ENCODE measurements at places on chromosomes 13 and 19.
A peak's percentile ranks its signal among the peaks of the same experiment; 100 is the strongest.

DNA sequence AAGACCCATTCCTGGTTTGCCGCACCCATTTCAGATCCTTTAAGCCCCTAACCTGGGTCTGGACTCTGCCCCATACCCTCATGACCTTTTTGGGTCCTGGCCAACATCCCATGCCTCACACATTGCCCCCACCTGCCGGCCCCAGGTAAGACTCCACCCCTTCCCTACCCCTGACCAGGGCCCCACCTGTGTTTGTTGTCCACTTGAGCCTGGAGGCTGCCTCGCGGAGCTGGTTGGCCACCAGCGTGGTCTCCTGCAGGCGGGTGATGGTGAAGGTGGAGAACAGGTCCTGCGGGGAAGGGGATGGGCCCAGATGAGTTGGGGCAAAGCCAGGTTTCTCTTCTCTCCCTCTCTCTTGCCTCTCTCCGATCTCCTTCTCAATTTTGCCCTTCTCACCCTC lies 19.5 kb downstream of the MAN2B1 start:
- no peak overlapping the region for H3K4me3 ChIP-seq
- no peak for DNase-seq
- H3K4me1 ChIP-seq: no peaks in the 10 kb centered on the region
- no peaks in the 10 kb centered on the region for H3K36me3 ChIP-seq

- H3K27ac ChIP-seq: no peak overlapping the region
- H3K36me3 ChIP-seq: no peaks in the 10 kb centered on the region
- H3K4me1 ChIP-seq: no peaks in the 10 kb centered on the region
- no peak for DNase-seq
Observed at GRCh38 chr13:44312834-44313551, 60.6 kb upstream of the SERP2 start.

DNA sequence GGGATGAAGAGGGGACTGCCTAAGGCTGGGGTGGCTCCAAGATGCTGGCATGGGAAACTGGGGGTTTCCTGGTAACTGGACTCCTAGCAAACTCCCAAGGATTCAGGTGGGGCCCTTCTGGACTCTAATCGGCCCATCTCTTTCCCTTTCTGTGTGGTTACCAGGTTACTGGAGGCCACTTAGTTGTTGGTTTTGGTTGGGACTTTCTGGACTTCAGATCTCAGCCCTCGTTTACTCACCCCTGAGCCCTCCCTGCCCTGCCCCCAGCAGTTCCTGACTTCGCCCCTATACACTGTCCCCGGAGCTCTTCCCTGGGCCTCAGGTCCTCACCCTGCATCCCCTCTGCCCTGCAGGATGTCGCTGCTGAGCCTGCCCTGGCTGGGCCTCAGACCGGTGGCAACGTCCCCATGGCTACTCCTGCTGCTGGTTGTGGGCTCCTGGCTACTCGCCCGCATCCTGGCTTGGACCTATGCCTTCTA lies 328 bp downstream of the CYP4F12 start:
- no peak overlapping the region for H3K27ac ChIP-seq
- no peak for DNase-seq
- no peaks in the 10 kb centered on the region for H3K4me1 ChIP-seq
- no peaks in the 10 kb centered on the region for H3K36me3 ChIP-seq
- H3K27me3 ChIP-seq: no peaks in the 10 kb centered on the region
- H3K4me3 ChIP-seq: no peak overlapping the region

GRCh38 chr19:19077103-19077502 lies 13.3 kb downstream of the SLC25A42 start:
- peaks cover 5% of the 10 kb centered on the region for H3K4me1 ChIP-seq
- no peaks in the 10 kb centered on the region for H3K27me3 ChIP-seq
- no peak overlapping the region for H3K4me3 ChIP-seq
- DNase-seq: no peak

- H3K4me1 ChIP-seq: no peaks in the 10 kb centered on the region
- DNase-seq: no peak
- H3K27me3 ChIP-seq: no peaks in the 10 kb centered on the region
- no peaks in the 10 kb centered on the region for H3K36me3 ChIP-seq
- no peak overlapping the region for H3K4me3 ChIP-seq
Observed at GRCh38 chr13:101283782-101284181, 132.5 kb downstream of the NALCN start.

GRCh38 chr19:47407417-47407774 lies 11.9 kb downstream of the MEIS3 start:
- no peak for DNase-seq
- no peaks in the 10 kb centered on the region for H3K27me3 ChIP-seq
- no peak overlapping the region for H3K27ac ChIP-seq

DNA sequence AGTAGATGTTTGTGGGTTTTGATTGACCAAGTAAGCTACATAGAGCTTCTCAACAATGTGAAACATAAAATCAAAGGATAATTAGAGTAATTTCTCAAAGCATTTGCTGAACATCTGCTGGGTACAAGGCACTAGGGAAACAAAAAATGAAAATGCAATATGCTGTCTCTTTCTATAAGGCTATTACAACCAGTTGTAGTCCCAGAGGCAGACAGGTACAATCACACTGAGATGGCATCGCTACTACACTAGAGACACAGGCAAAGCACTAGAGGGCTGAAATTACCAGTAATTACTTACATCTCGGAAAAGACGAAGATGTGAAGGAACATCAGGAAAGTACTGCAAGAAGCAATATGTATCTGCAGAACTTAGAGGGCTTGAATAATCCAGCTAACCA lies 133.3 kb downstream of the LHFPL6 start:
- DNase-seq: no peak
- H3K36me3 ChIP-seq: no peaks in the 10 kb centered on the region
- no peak overlapping the region for H3K4me3 ChIP-seq
- H3K27me3 ChIP-seq: no peaks in the 10 kb centered on the region
- H3K27ac ChIP-seq: no peak overlapping the region

- H3K4me1 ChIP-seq: no peaks in the 10 kb centered on the region
- H3K27ac ChIP-seq: no peak overlapping the region
- no peak for DNase-seq
Observed at GRCh38 chr13:57418067-57418677, 213.4 kb upstream of the PCDH17 start.

DNA sequence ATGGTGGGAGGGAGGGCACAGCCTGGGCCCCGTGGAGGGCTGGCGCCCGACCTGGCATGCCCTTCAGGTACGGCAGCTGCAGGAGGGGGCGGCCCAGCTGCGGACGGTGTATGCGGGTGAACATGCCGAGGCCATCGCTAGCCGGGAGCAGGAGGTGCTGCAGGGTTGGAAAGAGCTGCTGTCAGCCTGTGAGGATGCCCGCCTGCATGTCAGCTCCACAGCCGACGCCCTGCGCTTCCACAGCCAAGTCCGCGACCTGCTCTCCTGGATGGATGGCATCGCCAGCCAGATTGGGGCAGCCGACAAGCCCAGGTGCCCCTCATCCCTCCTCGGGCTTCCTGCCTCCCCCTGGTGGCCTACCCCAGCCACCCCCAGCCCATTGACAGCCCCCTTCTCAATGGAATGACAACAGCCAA lies 16.6 kb upstream of the SHKBP1 start:
- H3K4me1 ChIP-seq: no peaks in the 10 kb centered on the region
- no peak overlapping the region for H3K27ac ChIP-seq
- DNase-seq: peak; percentile 51
- no peak overlapping the region for H3K4me3 ChIP-seq
- no peaks in the 10 kb centered on the region for H3K36me3 ChIP-seq
- peaks cover 64% of the 10 kb centered on the region for H3K27me3 ChIP-seq

GRCh38 chr19:28615966-28616365 lies 597.0 kb downstream of the UQCRFS1 start:
- H3K4me1 ChIP-seq: no peaks in the 10 kb centered on the region
- H3K27ac ChIP-seq: no peak overlapping the region
- H3K4me3 ChIP-seq: no peak overlapping the region
- DNase-seq: no peak

DNA sequence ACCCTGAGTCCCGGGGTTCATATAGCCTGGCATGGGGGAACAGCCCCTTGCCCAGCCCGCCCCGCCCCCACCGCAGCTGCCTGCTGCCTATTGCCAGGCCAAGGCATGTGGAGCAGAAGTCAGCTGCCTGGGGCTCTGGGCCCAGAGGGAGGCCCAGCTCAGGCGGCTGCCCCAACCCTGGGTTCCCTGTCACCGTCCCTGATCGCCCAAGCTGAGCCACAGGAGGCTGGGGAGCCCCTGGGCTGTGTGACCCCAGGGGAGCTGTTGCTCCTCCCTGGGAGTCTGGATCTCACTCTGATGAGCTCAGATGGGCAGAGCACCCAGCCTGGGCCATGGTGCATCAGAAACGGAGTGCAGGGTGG lies 1.4 kb downstream of the PLIN4 start:
- no peaks in the 10 kb centered on the region for H3K4me1 ChIP-seq
- H3K27ac ChIP-seq: no peak overlapping the region
- no peak for DNase-seq
- no peaks in the 10 kb centered on the region for H3K27me3 ChIP-seq

GRCh38 chr19:17648097-17648660 lies 40.0 kb downstream of the UNC13A start:
- peak; percentile 73 for DNase-seq
- H3K27ac ChIP-seq: no peak overlapping the region
- no peak overlapping the region for H3K4me3 ChIP-seq
- no peaks in the 10 kb centered on the region for H3K36me3 ChIP-seq

DNA sequence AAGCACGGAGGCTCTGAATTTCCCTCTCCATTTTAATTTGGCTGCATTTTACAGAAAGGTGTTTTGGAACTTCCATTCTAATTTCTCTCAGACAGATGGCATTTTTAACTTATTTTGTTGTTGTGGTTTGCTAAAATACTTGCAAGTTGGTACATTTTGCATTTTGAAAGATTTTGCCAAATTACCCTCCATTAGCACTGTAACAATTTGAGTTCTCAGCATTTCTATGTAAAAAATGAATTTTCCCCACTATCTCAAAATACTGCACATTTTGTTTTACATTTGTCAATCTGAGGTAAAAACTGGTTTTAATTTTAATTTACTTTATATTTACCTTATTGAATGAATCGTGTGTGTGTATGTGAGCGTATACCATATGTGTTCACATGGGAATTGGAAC lies 7.0 kb upstream of the HNRNPL start:
- no peak overlapping the region for H3K4me3 ChIP-seq
- H3K27me3 ChIP-seq: no peaks in the 10 kb centered on the region
- H3K36me3 ChIP-seq: no peaks in the 10 kb centered on the region

DNA sequence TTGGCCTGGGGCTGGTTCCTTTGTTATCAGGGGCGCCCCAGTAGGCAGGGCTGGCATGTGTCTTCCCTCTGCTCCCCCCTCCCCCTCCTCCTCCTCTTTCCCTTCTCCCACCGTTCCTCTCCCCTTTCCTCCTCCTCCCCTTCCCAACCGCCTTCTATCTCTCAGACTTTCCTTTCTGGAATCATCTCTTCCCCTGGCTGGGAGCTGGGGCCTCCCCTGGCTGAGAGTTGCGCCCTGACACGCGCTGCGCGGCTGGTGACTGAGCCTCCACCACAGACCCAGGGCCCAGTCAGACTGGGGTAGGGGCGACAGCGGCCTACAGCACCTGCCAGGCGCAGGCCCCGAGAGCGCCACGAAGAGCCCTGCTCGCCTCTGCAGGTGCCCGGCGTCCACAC lies 2.8 kb downstream of the PNMA8B start:
- no peaks in the 10 kb centered on the region for H3K4me1 ChIP-seq
- no peaks in the 10 kb centered on the region for H3K36me3 ChIP-seq
- H3K4me3 ChIP-seq: no peak overlapping the region
- H3K27me3 ChIP-seq: peaks cover 66% of the 10 kb centered on the region

DNA sequence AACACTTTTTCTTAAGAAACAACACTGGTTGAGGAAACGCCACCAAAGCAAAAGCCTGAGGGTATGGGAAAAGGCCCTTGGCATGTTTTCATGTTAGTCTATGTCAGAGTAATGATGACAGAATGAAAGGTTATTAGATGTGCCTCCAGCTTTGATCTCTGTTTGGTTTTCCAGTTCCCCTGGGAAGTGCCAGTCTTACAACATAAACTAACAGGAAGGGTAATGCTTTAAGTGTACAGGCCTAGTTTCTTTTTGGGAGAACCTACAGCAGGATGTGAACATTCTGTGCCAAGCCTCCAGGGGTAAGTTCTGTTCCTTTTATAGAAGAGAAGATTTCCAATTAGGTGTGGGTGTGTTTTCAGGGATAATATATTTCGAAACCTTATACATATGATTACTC lies 121.7 kb downstream of the FNDC3A start:
- H3K27me3 ChIP-seq: no peaks in the 10 kb centered on the region
- H3K4me1 ChIP-seq: no peaks in the 10 kb centered on the region
- no peak overlapping the region for H3K27ac ChIP-seq
- DNase-seq: no peak

DNA sequence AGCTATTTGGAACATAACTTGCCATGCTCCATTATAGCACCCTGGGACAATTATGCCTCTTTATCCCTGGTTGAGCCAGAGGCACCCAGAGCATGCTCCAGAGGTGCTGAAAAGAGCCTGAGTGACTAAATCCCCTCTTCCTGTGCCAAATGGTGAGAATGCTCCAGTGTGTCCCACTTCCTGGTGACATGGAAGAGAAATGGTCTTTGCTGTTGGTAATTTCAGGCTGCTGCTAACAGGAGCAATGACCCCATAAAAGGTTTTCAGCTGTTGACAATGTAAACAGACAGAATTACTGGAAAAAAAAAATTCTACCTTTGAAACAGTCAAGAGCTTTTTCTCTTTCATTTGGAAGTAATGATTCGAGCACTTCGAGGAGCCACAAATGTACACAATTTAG lies 341.8 kb downstream of the FGF9 start:
- no peaks in the 10 kb centered on the region for H3K27me3 ChIP-seq
- DNase-seq: no peak
- H3K4me1 ChIP-seq: no peaks in the 10 kb centered on the region
- no peak overlapping the region for H3K4me3 ChIP-seq
